ENCODE measurements at places on chromosomes 11 and 22.

DNA sequence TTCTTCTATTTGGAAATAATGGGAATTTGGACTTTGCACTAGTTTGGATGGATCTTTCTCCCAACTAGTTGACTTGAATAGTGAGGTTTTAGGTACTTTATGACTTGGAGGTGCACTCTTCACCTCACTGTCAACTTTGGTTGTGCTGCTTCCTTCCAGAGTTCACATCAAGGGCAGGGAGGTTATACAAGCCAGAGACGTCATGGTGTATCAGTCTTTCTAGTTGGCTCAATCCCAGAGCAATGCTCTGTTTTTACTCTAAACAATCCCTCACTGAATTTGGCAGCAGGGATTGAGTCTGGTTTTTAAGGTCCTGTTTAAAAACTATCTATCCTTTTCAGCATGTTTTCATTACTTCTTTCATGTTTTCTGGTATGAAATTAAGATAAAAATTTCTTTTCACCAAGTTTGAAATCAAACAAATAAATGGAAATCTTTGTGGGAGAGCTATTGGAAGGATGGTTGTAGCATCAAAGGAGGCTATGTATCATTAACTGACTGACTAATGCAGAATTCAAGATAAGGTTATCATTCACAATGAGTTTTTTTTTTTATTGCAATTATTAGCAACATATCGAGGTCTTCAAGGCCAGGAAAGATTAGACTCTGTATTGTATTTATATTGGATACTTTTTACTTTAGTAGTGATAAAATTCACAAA, 28.0 kb upstream of the ZBED5 start:
- peak; percentile 31 for DNase-seq

DNA sequence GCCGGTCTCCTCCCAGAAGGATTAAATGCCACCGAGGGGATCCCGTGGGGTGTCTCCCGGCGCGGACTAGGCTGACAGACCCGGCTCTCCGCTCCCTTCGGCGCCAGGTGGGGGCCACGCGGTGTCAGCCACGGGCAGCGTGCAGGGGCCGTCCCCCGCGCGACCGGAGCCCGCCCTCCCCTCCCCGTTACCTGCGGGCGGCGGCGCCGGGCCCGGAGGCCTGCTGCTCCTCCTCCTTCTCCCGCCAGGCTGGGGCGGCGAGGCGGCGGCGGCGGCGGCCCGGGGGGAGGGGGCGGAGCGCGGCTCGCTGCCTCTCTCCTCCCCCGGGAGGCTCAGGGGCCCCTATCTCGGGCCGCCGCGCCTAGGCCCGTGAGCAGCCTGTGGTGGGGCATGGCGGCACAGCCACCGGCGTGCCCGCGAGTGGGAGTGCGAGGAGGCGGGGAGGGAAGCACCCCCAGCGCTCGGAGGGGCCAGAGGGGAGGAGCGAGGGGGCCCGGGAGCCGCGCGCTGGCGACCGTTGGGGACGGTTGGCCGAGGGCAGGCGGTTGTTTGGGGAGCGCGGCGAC, 450 bp downstream of the ZBTB44 start:
- DNase-seq = peak; percentile 57

GRCh38 chr11:67120881-67121710, 2.0 kb downstream of the KDM2A start:
- no peak for DNase-seq

DNA sequence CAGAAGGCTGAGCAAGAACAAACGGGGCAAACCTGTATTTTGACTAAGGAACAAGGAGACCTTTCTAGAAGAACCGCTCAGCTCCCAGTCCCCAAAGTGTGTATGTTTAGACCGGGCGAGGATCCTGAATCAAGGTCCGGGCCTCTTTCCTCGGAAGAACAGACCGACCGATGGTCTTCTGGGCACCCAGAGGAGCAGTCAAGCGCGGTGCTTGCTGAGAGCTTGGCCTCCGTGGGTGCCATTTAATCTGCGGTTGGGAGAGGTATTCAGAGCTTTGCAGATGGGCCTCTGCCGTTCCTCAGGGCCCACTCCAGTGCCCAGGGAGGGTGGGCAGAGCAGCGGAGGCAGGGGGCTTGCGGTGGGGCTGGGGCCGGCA, 26.5 kb upstream of the ATXN10 start:
- DNase-seq = no peak

GRCh38 chr22:39216143-39216490, 28.7 kb downstream of the PDGFB start:
- DNase-seq = no peak

DNA sequence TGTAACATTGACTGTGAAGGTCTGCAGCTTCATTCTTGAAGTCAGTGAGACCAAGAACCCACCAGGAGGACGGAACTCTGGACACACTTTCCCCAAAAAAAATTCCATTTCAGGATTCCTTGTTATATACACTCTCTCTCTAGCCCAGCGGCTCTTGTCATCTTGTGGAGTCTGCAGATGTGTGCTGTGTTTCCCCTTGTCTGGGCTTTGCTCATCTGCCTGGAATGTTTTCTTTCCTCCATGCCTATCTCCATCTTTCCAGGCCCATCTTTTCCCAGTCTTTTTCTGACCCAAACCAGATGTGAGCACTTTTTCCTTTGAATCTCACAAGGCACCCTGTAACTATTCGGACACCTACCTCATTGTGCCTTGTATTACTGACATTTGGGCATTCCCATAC, 5.1 kb upstream of the DRG1 start:
- peak; percentile 54 for DNase-seq

- DNase-seq = no peak
Observed at GRCh38 chr22:45228401-45228754, 12.3 kb downstream of the KIAA0930 start.

GRCh38 chr11:69374110-69374945, 80.4 kb downstream of the MYEOV start:
- DNase-seq = no peak

DNA sequence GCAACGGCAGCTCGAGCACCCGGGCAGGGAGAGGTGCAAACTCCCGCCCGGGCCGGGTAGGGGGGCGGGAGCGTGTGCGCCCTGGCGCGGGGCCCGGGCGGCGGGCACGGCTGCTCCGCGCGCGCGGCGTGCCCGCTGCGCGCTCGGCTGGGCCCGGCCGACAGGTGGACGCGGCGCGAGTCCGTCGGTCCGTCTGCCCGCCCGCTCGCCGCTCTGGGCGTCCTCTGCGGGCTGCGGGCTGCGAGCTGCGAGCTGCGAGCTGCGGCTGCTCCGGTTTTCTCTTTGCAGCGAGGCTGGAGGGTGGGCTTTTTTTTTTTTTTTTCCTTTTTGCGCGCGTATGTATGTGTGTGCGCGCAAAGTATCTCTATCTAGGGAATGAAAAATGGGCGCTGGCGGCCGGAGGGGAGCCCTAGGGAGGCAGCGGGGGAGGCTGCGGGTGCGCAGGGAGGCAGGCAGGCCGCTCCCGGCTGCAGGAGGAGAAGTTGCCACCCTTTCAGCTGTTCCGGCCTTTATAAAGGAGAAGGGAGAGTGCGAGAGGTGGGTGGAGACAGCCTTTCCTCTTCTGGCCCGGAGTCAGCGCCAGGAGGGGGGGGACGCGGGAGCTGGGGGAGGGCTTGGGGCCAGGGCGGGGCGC, at the start of gene PDGFB:
TSS of gene PDGFB (minus strand) at position 487 of the 634 bp plus-strand sequence. CDS start 1,019 bp downstream, outside the sequence.
- no peak for DNase-seq

DNA sequence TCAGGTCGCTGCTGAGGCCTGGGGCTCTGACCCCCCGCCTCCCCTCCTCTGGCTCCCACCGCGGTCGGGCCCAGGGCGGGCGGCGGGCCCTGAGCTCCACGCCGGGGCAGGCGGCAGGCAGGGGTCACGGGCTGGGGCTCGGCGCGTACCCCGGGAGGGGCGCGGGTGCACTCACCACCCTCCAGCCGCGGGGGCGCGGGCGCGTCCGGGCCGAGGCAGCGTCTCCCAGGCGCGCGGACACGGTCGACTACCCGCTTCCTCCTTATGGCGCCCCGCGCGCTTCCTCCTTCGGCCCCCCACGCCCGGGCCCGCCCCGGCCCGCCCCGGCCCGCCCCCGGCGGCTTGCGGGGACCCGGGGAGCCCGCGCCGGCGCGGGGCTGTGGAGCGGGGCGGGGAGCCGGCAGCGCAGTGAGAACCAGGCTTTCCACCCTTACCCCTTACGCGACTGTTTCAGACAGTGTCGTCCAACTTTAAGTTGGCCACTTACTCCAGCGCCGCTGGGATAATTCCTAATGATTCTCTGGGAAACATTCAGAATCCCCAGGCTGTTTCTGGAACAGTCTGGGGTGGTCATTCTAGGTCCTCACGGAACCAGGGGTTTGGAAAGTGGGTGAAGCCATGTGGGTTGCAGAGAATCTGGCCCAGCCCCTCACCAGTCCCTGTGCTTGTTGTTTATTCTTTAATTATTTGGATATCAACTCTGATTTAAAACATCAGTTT, at the start of gene BID:
TSS of gene BID (minus strand) at position 264 of the 720 bp plus-strand sequence. CDS start 24,353 bp downstream, outside the sequence.
- peak; percentile 58 for DNase-seq

DNA sequence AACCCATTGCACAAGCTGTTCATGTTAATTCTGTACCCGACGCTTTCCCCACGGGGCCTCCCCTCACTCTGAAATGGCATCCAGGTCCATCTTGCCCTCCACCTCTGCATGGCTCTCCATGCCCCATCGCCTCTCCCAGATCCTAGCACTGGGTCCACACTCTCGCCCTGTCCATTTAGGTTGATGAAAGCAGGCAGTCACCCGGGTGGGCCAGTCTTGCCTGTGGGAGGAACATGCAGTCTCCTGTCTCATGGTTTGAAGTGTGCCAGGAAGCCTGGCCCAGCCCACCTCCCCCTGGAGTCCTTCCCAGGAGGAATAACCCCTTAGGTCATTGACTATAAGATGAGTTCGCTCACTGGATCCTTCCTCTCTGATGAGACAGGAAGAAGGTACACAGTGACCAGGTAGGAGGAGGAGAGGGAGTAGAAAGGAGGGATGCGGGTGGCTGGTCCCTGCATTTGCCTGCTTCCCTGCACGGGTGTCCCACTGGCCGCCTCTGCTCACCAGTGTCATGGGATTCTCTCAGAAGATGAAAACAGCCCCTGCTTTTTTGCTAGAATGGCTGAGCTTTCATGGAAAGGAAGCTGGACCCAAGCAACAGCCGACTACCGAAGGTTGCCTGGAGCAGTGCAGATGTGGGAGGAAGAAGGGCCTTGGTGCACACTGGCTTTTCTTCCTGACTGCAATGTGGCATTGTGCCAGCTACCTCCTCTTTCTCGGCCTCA, 6.8 kb downstream of the TMEM121B start:
- no peak for DNase-seq

- DNase-seq = no peak
Observed at GRCh38 chr22:48052621-48052890, 1290.1 kb downstream of the TBC1D22A start.

- DNase-seq = no peak
Observed at GRCh38 chr11:130712480-130712879, 203.8 kb downstream of the SNX19 start.

DNA sequence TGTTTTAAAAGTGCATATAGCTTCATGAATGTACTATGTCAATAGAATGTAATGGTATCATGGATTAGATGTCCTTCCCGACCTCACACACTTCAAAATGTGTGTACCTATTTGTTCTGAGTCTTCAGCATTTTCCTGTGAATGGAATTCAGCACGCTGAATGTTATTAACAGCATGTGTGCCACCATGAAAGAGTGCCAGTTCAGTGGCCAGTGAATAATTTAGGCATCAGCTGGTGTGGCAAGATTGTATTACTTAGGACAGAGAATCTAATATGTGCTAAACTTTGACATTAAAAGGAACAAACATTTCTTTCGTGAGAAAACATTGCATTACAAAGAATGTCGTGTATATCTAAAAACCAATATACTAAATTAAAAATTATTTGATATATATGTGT, 46.4 kb downstream of the HIPK3 start:
- DNase-seq = no peak

DNA sequence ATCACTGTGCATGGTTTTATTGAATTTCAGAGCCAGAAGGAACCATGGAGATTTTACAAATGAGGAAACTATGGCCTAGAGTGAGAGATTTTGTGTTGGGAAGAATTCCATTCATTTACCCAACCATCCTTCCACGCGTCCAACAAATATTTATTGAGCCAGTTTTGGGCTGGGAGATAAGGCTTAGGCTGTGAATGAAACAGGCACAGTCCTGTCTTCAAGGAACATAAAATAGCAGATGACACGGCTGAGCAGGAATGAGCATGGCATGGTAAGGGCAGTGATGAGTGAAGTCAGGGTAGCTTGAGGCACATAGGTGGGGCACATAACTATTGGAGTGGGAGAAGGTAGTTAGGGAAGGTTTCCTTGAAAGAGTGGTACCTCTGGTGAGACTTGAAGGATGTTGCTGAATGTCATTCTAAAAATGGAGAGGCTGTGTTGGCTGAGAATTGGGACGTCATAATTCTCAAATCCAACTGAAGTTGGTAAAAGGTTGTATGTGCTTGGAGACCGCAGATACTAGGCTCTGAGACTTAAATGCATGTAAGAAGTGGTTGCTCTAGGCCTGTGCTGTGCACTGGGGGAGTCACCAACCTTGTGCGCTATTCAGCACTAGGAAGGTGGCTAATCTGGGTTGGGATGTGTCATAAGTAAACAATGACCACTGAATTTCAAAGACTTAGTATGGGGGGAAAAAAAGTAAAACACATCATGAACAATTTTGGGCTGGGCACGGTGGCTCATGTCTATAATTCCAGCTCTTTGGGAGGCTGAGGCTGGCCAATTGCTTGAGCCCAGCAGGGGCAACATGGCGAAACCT, 51.9 kb downstream of the TEAD1 start:
- no peak for DNase-seq

DNA sequence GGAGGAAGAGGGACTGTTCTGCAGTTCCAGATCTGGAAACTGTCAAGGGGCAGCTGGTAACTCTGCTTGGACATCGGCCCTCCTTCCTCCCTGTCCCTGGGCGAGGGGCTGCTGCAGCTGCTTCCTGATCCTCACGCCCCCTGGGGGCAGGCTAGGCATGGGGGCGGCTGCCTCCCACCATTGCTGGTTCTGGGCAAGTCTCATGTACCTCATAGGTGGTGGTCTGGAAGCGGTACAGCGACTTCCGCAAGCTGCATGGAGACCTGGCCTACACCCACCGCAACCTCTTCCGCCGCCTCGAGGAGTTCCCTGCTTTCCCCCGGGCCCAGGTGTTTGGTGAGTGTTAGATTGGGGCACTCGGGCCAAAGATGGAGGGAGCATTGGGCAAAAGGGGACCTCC, 5.0 kb downstream of the SNX15 start:
- no peak for DNase-seq

DNA sequence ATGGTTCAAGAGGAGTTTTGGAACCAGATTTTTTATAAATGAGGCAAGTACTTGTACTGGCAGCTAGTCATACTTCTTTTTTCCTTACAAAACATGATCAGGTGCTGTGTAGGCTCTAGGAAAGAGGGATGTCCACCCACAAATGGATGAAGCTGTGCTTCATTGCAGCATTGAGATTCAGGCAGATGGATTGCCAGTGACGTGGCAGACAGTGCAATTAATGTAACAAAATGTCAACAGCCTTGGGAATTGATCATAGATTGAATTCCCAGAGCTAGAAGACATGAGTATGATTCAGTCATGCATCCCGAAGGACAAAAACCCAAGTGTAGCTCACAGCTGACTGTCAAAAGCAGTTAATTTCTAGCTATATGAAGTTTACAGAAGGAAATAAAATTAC, 99.2 kb upstream of the RASSF10 start:
- DNase-seq = no peak

GRCh38 chr11:61266602-61267001, 25.6 kb downstream of the PGA5 start:
- peak; percentile 47 for DNase-seq

GRCh38 chr22:19783586-19784383, 23.2 kb downstream of the TBX1 start:
- no peak for DNase-seq

GRCh38 chr11:83156996-83157593, at the start of gene PCF11:
TSS of gene PCF11 (plus strand) at chr11:83157131. CDS start at chr11:83157440, 309 bp downstream.
- DNase-seq = no peak

GRCh38 chr11:100205926-100206325, 481.2 kb upstream of the ARHGAP42 start:
- no peak for DNase-seq
